ENCODE measurements at places on chromosomes 7 and 10. TPM values are rescaled to one million over a fixed set of nuclear protein-coding genes. Genes with fewer than 3 reads are reported as not detected.

- no peak for DNase-seq
These were observed 193.6 kb downstream of the JCAD start for GRCh38 chr10:29865700-29866355.

DNA sequence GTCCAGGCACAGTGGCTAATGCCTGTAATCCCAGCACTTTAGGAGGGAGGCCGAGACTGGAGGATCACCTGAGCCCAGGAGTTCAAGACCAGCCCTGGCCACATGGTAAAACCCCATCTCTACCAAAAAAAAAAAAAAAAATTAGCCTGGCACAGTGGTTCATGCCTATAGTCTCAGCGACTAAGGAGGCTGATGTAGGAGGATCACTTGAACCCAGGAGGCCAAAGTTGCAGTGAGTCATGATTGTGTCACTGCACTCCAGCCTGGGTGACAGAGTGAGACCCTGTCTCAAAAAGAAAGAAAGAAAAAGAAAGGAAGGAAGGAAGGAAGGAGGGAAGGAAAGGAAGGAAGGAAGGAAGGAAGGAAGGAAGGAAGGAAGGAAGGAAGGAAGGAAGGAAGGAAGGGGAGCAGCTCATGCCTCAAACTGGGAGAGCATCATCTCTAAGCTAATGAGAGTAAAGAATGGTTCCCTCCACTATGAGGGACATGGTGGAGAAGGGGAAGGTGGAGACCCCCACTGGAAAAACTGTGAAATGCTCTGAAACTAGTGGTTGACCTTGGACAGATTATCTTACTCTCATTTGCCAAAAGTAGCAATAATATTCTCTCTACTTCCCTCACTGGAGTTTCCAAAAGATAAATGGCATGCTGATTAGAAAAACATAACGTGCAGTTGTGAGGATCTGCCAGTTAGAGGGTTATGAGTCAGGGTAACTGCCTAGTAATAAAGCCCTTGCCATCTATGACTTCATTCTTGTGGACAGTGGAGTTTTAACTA is 16.8 kb downstream of the GIMAP5 start:
- no peak for DNase-seq

DNA sequence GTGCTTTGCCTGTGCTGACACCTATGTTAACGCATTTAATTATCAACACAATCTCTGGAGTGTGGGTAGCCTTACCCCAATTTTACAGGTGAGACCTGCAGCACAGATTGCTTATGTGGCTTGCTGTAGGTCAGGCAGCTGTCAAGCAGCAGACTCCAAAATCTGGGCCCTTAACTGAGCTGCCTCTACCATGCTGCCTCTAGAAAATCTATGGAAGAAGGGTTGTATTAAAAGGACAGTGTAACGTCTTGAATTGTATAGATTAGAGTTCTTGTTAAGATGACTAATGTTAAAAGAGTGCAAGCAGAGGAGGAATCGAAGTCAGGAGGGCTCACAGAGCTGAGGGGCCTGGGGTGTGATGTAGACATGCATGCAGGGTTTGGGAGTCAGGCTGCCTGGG is 1.2 kb upstream of the PON3 start:
- no peak for DNase-seq

- DNase-seq = no peak
These were observed 24.6 kb upstream of the WNT16 start for GRCh38 chr7:121304102-121304658.

- DNase-seq = no peak
These were observed 287.1 kb upstream of the CELF2 start for GRCh38 chr10:10730471-10731043.

DNA sequence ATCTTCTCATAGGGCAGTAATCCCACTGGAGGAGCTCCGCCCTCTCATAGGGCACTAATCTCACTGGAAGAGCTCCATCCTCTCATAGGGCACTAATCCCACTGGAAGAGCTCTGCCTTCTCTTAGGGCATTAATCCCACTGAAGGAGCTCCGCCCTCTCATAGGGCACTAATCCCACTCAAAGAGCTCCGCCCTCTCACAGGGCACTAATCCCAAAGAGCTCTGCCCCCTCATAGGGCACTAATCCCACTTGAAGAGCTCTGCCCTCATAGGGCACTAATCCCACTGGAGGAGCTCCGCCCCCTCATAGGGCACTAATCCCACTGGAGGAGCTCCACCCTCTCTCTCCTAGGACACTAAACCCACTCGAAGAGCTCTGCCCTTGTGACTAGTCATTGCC is 3.4 kb upstream of the FUOM start:
- DNase-seq = no peak

DNA sequence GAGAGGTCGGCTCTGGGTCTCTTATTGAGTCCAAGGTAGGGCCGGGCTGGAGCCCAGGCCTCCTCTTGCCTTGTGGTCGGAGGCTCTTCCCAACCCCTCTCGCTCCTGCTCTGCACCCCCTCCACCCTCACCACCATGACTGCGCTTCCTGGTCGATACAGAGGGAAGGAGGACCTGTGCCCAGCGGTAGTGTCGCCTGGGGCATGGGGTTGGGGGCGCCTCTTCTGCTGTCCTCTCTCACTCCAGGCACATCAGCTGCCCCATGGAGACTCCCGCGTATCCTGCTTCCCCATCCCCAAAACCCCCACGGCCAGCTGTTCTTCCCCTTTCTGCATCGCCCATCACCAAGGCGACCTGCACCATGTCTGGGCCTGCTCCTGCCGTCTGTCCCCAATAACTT is 44.4 kb downstream of the TMEM270 start:
- no peak for DNase-seq

GRCh38 chr10:70575874-70576802 is 26.4 kb downstream of the PRF1 start:
- peak; percentile 58 for DNase-seq

DNA sequence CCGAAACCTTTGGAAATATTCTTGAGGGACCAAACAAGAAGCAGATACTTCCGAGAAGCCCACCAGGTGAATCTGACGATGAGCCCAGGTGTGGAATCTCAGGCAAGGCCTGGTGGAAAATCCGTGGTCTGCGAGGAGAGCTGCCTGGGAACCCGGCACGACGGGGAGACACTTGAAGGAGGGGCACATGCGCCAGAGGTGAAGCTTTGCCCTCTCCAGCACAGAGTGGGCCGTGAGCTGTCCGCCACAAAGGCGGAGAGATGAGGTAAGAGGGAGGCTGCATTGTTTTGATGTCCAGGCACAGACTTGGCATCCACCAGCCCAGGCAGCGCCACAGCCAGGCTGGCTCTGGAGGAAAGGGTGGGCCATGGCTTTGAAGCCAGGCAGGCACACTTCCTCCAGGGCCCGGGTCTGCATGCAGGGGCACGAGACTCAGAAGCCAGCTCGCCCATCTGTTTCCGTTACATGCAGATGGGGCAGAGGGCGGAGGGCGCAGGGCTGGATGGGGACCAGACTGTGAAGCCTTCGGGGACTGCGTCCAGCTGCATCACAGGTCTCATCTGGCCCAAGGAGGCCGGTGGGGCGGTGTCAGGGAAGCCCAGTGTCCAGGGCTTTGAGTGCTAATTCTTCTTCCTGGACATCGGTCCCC is 45.4 kb downstream of the CALML3 start:
- DNase-seq = no peak

GRCh38 chr10:78140066-78140630 is 106.5 kb downstream of the RPS24 start:
- no peak for DNase-seq

GRCh38 chr7:27346531-27347275 is 104.1 kb downstream of the EVX1 start:
- no peak for DNase-seq

DNA sequence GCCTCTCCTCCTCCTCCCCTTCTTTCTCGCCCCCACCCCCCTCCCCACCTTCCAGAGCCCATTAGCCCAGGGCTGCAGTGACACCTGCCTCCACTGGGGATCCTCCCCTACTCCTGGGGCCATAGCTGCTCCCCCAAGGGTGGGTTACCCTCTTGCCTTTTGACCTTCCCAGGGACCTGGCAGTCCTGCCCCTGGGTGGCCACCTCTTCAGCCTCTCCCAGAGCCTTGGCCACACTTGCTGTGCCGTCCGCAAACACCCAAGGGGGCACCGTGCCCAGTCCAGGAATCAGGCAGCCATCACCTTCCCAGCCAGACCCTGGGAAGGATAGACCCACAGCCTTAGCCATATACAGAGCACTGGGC is 19.8 kb upstream of the CLDN4 start:
- DNase-seq = no peak

DNA sequence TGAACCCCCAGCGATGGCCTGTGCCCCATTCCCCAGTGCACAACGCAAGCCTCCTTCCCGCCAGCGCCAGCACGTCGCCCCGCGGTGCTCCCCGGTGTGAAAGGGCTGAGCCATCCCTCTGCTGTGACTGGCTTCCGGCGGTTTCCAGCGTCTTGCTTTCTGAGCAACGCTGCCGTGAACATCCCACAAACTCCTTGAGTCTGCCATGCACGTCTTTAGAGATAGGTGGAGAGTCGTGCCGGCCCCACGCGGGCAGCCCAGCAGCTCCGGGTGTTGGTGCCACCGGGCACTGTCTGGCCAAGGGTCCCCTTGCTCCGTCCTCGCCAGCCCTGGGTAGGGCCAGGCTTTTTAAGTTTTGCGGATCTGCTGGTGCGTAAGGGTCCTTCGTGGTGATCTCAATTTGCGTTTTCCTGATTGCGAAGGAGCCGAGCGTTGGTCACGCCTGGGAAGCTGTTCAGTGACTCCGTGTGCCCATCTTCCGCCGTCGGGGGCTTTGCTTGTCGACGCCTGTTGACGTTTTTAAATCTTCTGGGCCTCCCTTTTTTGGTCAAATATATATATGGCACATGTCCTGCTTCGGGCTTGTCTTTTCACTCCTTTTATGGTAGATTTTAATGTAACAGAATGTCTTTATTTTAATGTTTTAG is 70.6 kb downstream of the FOXL3 start:
- DNase-seq = no peak

DNA sequence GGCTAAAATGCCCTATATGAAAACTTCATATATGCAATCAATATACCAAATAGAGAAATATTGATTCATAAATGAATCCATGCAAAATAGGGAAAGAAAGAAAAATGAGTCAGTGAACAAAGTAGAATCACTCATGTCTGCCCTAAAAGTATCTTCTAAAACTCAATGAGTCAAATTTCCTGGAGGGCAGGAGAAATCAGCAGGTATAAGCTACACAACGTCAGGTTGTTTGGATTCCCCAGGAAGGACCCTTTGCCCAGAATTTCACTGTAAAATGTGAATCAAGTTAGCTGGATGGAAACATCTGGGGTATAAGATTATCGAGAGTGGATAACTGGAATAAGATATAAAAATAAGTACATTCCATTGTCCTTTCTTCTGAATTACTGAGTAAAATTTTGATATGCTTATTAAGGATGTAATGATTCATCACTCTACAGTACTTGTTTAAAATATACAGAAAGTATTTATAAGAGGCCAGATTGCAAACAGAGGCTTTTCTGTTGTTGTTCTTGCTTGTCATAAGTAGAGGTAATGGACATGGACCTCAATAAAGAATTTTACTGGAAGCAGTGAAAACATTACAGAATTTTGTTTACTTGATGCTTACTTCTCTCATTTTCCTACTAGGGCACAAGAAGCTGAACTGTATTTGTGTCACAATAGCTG is 99.0 kb downstream of the AGMO start:
- no peak for DNase-seq

DNA sequence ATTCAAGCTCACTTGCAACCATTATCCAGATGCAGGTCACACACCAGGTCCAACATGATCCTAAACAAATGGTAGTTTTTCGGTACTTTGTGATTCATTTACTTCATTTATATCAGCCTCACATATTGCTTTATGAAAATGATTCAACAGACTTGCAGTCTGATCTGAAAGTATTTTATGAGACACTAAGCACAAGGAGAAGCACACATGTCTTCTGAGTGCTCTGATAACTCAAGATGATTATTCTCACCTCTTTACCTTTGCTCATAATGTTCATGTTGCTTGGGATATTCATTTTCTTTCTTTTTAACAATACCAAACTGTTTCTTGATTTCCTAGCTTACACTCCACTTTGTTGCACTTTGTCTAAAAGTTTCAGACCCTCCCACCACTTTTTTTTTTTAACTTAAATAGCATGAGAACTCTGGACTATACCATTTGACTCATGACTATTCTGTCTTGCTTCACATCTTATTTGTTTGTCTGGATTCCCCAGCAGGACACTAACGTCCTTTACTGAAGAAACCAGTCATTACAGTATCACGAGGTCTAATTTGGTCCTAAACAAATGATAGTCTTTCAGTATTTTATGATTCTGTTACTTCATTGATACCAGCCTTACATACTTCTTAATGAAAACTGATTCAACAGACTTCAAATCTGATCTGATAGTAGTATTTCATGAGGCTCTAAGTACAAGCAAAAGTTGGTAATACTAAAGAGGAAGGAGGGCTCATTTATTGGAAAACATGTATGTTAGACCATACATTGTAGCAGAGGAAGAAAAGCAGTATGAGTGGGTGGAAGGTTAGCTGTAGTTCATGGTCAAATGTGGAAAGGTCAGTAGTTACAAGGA is 171.8 kb upstream of the AHR start:
- no peak for DNase-seq

DNA sequence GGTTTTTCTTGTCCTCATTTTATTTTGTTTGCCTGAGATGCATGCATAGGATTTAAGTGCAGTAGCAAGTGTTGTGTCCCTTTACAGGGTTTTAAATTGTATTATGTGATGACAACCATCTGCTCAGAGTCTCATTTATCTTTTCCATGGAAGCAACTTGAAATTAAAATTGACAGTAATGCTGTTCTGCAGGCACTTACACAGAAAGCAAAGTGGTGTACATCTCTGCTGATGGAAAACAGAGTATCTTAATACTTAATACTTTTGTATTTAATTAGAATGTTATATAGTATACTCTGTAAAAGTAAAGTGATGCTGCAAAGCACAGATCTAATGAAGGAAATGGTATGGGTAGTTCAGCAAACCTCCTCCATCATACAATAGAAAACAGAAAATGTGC is 482.9 kb downstream of the POM121L12 start:
- no peak for DNase-seq

DNA sequence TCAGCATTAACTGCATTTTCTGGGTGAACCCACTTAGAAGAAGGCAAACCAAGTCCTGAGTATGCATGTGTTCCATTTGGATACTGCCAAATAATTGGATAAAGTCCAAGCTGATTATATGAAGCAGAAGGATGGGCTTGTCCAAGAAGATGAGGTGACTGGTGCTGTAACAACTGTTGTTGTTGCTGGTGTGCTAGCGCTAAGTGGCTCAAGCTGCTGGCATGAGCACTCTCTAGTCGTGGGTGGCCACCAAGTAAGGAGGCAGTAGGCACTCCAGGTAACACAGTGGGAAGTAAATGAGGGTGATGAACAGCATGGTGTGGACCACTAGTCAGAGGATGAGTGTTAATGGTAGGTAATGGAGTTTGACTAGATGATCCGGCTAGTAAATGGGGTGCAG is 80.4 kb downstream of the NRBF2 start:
- DNase-seq = no peak

Gene RAB19
- total RNA-seq = 0.44 TPM

Gene TAS2R4
- 3.4 TPM for total RNA-seq

Gene LRIT1
- not detected for total RNA-seq

Gene CYP2C19
- 0.22 TPM for total RNA-seq

Gene OR6B1
- total RNA-seq = not detected

Gene LRIT2
- not detected for total RNA-seq

Data from spinal cord (tissue), 10 donors.